ENCODE measurements at places on chromosomes 2 and 18.

DNA sequence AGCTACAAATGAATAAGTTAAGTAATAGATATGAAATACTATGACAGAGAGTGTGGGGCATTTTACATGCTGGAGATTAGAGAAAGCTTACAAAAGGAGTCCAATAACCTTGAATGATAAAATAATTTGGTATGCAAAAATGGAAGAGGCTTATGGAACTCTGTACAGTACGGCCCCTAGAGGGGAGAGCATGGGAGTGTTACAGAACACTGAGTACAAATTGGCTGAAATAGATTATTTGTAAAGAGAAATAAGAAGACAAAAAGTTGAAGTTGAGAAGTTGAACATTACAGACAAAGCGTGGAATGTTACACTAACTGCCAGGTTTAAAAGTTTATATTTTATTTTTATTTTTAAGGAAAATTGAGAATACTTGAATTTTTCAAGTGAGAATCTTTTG, 192.1 kb upstream of the DOK6 start:
- no peak for DNase-seq

- no peak for DNase-seq
Measured at GRCh38 chr2:222017252-222017850, 281.4 kb downstream of the PAX3 start.

DNA sequence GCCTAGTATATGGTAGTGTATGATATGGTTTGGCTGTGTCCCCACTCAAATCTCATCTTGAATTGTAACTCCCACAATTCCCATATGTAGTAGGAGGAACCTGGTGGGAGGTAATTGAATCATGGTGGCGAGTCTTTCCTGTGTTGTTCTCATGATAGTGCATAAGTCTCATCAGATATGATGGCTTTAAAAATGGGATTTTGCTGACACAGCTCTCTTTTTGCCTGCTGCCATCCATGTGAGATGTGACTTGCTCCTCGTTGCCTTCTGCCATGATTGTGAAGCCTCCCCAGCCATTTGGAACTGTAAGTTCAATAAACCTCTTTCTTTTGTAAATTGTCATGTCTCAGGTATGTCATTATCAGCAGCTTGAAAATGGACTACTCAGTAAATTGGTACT, 9.5 kb upstream of the SCN1A start:
- DNase-seq = no peak

- no peak for DNase-seq
Measured at GRCh38 chr18:7273301-7273921, 42.5 kb downstream of the LRRC30 start.

GRCh38 chr2:137677466-137677865, 286.8 kb upstream of the HNMT start:
- DNase-seq = no peak

DNA sequence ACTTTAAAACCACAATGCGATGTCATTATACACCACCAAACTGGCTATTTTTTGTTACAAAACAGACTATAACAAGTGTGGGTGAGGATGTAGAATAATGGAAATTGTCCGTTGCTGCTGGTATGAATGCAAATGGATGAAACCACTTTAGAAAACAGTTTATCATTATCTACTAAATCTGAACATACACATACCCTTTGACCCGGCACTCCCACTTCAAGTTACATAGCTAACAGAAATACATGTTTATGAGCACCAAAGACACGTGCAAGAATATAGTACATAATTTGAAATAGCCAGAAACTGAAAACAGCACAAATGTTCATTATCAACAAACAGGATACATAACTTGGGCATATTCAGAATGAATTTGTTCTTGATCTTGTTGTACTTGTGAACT, 206.4 kb upstream of the CHAC2 start:
- DNase-seq = no peak

DNA sequence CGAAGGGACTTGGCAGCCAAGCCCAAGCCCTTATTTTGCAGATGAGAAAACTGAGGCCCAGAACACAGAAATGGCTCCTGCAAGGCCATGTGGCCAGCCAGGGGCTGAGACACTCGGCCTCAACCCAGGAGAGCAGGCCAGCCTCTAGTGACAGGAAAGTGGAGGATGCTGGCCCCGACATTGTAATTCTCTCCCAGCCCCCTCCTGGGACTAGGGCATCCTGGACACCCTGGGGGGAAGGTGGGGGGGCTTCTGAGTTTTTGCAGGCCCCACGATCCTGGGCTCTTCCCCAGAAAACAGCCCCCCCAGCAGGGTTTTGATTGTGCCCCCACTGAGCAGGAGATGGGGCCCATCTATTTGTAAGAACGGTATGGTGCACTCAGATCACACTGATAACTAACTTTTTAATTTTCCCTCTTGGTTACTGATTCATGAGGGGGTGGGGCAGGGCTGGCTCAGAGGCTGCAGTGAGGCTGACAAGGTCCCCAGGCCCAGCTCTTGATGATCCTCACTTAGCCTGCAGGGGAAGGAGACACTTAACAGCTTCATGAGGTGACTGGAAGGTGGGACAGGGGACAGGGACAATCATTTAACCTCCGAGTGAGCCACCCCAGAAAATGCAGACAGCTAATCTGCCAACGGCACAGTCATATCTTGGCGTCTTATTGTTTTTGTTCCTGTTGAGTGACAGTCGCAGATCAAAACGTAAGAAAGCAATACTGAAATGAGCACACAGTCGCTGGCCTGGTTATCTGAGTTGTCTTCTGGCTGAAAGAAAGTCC, 18.9 kb downstream of the SMAD7 start:
- DNase-seq = no peak

GRCh38 chr2:171159372-171160118, 1.1 kb downstream of the TLK1 start:
- DNase-seq = peak; percentile 50

DNA sequence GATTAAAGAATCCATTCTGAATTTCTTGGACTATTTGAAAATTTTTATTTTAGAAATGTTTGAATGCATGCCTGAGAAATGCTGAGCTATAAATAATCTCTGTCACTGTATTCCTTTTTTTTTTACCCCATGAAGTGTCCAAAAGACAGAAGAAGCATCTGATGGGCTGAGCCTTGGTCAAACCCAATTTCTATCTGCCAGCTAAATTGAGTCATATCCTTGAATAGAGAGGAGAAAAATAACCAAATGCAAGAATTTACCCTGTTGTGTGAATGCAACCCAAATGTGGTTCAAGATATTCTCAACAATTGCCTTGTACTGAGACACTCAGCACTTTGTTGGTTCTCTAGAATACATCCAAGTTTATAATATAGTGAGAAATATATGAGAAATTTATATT, 223.5 kb downstream of the UBE2E3 start:
- DNase-seq = no peak

DNA sequence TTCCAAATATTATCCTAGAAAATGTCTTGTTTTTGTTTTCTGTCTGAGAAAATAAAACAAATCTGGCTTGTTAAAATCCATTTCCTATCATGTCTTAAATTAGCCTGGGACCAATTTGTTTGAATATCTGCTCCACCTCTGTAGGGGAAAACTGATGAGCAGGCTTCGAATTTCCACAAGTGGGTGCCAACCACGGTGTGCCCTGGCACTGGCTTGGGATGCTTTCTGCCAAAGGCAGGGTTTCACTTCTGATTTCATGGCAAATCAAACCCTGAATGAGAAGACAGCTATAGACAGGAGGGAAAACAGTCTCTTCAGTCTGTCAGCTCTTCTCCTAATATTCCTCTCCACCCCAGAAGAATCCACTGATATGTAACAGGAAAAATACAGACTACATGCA, 33.7 kb upstream of the STAT4 start:
- DNase-seq = no peak

Measured in neural crest cell (in vitro differentiated cells).